ENCODE measurements at places on chromosomes 6 and 20.

DNA sequence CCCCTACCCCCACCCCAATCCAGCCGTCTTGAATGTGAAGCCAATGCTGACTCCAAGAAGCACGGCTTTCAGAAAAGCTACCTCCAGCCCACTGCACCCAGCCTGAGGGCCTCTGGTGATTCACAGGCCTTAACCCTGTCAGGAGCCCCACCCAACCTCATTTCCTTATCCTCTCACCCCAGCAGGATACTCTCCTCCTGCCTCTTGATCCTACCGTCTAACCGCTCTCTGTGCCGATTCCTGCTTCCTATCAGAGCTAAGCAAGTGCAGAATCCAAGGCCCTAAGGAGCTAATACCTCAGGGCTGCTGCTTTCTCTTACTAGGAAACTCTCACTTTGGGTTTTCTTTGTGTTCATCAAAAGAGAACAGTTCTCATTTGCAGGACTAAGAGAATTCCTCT, 47.2 kb downstream of the TRERF1 start:
- DNase-seq: no peak

GRCh38 chr6:132070356-132070755, 119.2 kb upstream of the CCN2 start:
- no peak for DNase-seq

DNA sequence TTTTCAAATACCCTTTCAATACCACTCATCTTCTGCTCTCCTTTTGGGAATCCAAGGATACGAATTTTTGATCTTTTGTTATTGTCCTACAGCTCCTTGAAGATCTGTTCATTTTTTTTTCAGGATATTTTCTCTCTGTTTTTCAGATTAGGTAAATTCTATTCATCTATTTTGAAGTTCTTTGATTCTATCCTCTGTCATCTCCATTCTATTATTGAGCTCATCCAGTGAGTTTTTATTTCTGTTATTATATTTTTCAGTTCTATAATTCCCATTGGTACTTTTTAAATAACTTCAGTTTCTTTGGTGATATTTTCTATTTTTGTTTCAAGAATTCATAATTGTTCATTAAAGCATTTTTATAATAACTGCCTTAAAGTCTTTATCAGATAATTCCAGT, 14.7 kb upstream of the ADTRP start:
- DNase-seq: no peak

- no peak for DNase-seq
Observed at GRCh38 chr20:48333707-48334106, 494.1 kb downstream of the PREX1 start.

GRCh38 chr20:32495217-32495565, 89.9 kb downstream of the NOL4L start:
- no peak for DNase-seq

GRCh38 chr6:42093582-42094329, 43.4 kb downstream of the TAF8 start:
- DNase-seq: no peak

DNA sequence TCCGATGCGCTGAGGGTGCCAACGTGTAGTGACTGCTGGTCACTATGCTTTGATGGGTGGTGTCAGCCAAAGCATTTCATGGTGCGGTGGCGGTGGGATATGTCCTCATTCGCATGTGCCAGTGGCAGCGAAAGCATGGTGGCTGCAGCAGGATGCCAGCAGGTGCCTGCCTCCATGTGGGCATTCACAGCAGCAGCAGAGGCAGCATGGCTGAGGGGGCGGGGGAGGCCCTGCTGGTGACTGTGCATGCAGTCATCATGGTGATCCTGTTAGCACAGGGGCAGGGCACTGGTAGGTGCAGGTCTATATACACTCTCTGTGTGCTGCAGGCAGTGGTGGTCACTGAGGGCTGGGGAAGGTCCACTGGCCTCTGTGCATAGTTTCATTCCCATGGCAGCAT, 22.0 kb downstream of the FIG4 start:
- DNase-seq: no peak

DNA sequence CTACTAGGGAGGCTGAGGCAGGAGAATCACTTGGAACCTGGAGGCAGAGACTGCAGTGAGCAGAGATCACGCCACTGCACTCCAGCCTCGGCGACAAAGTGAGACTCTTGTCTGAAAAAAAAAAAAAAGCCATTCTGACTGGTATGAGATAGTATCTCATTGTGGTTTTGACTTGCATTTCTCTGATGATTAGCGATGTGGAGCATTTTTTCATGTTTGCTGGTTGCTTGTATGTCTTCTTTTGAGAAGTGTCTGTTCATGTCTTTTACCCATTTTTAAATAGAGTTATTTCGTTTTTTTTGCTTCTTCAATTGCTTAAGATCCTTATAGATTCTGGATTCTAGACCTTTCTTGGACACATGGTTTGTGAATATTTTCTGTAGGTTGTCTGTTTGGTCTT, 103.5 kb upstream of the SIM1 start:
- DNase-seq: no peak

DNA sequence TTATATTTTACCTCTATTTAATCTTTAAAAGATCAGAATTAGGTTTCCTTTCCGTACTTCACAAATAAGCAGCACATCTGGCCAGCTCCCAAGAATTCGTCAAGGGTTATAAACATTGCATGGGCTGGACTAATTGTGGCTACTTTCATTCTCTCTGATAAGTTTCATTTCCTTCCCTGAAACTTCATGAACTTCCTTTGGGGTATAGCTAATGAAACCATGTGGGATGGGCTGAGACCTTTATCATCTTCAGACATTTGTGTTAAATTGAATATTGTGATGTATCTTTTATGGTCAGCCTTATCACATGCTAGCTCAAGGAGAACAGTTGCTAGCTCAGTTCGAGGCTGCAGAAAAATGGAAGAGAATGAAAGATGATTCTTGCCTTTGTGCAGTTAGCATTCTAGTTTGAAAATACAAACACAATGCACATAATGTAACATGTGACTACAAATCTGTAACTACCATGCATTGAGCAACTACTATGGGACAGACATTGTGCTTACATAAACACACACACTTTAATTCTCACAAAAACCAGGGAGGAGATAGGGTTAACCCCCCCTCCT, 1.7 kb upstream of the GMPR start:
- no peak for DNase-seq

DNA sequence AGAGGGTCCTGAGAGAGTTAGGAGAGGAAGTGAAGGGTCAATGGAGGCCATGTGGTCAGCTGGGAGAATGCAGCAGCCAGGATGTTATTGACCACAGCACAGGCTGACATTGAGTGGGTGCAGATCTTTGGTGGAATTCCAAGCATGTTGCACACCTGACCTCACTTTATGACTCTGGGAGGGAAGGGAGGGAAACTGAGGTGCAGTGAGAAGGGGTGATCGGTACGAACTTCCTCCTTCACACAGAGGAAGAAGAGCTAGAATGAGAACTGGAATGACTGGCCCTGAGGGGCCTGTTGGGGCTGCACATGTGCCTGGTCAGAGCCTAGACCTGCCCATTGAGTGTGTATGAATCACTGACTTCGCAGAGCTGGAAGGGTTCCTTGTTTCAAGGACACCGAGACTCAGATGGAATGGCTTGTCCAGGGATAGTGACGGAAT, 9.8 kb downstream of the FAM83D start:
- DNase-seq: no peak
